ENCODE measurements at places on chromosomes 7 and 10. TPM values are rescaled to one million over a fixed set of nuclear protein-coding genes. Genes with fewer than 3 reads are reported as not detected.

DNA sequence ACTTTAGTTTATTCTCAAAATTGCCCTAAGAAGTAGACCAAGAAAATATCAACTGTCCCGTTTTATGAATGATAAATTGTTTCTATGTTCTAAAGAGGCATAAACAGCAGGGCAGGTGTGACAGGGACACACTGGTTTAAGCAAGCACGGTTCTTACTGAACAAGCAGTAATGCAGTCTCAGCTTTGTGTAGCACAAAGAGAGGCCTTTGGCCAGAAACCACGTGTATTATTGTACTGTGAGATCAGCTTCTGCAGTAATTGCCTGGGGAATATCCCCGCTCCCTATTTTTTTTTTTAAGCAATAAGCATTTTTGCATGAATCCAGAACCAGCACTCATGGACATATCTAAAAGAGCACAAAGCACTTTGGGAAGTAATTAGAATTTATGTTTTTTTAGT lies 255.4 kb downstream of the WDR11 start:
- H3K27me3 ChIP-seq = no peaks in the 10 kb centered on the region
- H3K4me3 ChIP-seq = no peak overlapping the region
- H3K36me3 ChIP-seq = no peaks in the 10 kb centered on the region
- H3K4me1 ChIP-seq = no peaks in the 10 kb centered on the region
- DNase-seq = no peak

SEC23IP gene
- total RNA-seq = 75.6 TPM

FXYD4 gene
- not detected for total RNA-seq

DNA sequence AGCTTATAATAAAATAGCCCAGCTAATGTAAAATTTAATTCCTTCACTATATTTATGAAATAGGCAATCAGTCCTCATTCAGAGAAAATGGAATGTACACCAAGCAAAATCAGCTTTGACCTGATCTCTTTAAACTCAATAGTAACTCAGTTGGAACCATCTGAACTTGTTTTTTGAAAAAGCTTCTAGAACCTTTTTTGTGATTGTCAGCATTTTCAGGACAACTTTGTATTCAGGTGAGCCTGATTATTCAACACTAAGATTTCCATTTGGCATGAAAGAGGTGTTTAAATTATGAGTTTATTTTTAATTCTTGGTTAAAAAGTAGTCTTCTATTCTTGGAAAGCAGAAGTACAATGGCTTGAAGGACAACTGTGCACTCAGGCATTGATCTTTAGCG lies 89.5 kb downstream of the FRMD4A start:
- peaks cover 2% of the 10 kb centered on the region for H3K27me3 ChIP-seq
- no peak overlapping the region for H3K4me3 ChIP-seq
- no peaks in the 10 kb centered on the region for H3K4me1 ChIP-seq
- H3K36me3 ChIP-seq = no peaks in the 10 kb centered on the region
- no peak for DNase-seq

DNA sequence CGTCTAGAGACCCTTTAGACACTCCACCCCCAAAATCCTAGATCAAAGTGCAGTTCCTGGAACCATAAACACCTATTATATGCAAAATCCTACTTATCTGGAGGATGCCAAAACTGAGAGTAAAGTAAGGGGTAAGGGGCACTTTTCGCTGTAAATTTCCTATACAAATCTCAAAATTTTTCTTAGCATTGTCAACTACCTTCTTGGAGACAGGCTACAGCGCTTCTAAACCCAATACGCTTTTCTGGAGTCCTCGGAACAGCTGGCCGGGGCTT lies 10.4 kb downstream of the TWIST1 start:
- peaks cover 95% of the 10 kb centered on the region for H3K27me3 ChIP-seq
- no peak overlapping the region for H3K27ac ChIP-seq
- peak overlapping the region; percentile 70 for H3K4me3 ChIP-seq

- no peaks in the 10 kb centered on the region for H3K27me3 ChIP-seq
- no peak overlapping the region for H3K27ac ChIP-seq
- no peaks in the 10 kb centered on the region for H3K4me1 ChIP-seq
- no peak for DNase-seq
- peaks cover 23% of the 10 kb centered on the region for H3K36me3 ChIP-seq
Measured at GRCh38 chr7:55977831-55978230, 13.4 kb downstream of the NIPSNAP2 start.

PKD2L1 gene
- 0.38 TPM for total RNA-seq

RSPH10B2 gene
- 2.8 TPM for total RNA-seq

DNA sequence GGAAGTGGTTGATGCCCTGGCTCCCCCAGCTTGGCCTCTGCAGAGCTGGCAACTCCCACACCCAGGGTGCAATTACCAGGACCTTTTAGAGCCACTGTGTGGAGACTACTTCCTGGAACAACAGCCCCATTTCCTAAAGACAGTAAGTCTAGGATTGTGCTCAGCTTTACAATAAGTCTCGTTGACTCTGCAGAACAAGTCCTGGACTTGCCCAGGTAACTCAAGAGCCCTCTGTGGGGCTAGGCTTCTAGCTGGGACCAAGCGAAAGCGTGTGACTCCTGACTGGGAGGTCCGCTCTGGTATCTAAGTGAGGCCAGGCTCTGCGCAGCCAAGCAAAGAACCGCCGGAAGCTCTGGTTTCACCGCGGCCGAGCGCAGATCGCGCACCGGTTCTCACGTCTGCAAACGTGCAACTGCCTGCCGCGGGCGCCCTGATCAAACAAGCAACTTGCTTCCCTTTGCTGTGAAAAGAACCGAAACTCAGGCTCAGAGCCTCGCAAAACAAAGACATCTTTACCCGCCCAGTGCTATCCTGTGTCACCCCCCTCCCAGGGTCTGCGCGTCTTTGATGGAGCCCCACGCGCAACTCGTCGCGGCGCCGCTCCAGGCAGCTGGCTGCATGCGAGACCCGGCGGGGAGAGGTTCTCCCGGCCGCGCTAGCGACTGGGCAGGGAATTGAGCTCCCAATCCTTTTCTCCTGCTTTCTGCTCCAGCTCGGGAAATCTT lies 4.4 kb upstream of the PDLIM1 start:
- H3K4me1 ChIP-seq = peaks cover 6% of the 10 kb centered on the region
- H3K27me3 ChIP-seq = peaks cover 29% of the 10 kb centered on the region
- peak overlapping the region; percentile 57 for H3K27ac ChIP-seq

- DNase-seq = no peak
- no peak overlapping the region for H3K27ac ChIP-seq
- no peaks in the 10 kb centered on the region for H3K4me1 ChIP-seq
- peaks cover 98% of the 10 kb centered on the region for H3K27me3 ChIP-seq
- H3K4me3 ChIP-seq = no peak overlapping the region
Measured at GRCh38 chr10:129844216-129844766, 119.8 kb downstream of the EBF3 start.

- peaks cover 5% of the 10 kb centered on the region for H3K36me3 ChIP-seq
- H3K4me1 ChIP-seq = peaks cover 4% of the 10 kb centered on the region
- no peak overlapping the region for H3K4me3 ChIP-seq
- no peaks in the 10 kb centered on the region for H3K27me3 ChIP-seq
- no peak for DNase-seq
- no peak overlapping the region for H3K27ac ChIP-seq
Measured at GRCh38 chr7:75921479-75921878, 6.5 kb downstream of the POR start.

DNA sequence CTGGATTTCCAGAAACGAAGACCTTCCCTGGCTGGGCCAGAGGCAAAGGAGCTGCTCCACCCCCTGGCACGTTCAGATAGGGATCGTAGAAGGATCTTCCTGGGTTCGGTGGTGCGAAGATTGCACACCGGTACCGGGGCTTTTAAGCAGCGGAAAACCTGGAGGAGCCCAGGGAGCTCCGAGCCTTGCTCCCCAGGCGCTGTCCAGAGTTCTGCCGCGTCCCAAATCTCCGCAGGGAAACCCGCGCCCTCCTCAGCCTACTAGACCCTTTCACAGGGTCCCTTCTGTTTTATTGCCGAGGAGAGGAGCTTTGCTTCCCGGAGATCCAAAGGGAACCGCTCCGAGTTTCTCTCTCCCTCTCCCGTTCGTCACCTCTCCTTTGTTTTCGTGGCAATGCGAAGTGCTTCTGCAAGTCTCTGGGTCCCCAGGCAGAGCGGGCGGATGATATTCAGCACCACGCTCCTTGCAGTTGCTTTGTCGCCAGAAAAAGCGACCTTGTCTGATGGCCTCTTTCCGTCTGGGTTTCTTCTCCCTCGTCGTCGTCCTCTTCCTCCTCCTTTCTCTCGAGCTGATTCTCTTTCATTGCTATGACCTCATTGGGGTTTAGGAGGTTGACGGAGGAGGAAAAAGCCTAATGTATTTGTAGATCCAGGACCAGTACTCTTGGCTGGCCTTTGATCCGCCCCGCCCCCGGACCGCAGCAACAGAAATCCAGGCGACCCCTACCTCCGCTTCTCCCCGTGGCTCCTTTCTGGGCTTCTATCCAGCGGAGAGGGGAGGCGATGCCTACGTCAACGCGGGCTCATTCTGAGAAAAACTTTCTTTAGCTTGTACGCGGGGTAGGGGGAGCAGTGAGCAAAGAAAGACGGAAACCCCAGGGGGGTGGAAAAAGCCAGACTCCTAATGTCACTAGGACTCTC lies at the start of gene TMEM196:
Gene TMEM196 (minus strand): TSS at position 777 of the 920 bp plus-strand sequence. CDS start 921 bp downstream, outside the sequence.
- H3K4me1 ChIP-seq = peaks cover 12% of the 10 kb centered on the region
- peak; percentile 45 for DNase-seq
- peaks cover 33% of the 10 kb centered on the region for H3K27me3 ChIP-seq
- H3K27ac ChIP-seq = peak within 1 kb of the TSS; percentile 83
- H3K4me3 ChIP-seq = peak within 1 kb of the TSS; percentile 76

GRCh38 chr7:132083126-132083525 lies 493.1 kb downstream of the PLXNA4 start:
- H3K27me3 ChIP-seq = peaks cover 15% of the 10 kb centered on the region
- H3K4me1 ChIP-seq = peaks cover 1% of the 10 kb centered on the region
- no peak overlapping the region for H3K27ac ChIP-seq
- H3K36me3 ChIP-seq = no peaks in the 10 kb centered on the region
- no peak overlapping the region for H3K4me3 ChIP-seq
- no peak for DNase-seq

DNA sequence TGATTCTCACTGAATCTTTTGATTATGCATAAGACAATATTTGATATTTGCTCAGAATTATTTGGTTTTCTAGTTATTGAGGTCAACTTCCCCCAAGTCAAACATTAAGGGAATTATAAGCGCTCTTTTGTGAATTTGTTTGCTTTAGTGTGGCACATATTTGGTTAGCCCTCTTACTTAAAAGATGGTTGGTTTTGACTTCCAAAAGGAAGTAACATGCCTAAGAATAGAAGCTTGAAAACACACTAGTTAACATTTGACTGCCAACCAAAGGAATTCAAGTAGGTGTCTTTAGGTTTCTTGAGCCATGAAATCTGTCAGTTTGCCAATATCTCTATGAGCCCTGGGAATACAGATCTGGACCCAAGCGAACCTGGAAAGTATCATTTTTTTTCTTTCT lies 24.9 kb downstream of the STEAP4 start:
- no peak overlapping the region for H3K27ac ChIP-seq
- peaks cover 6% of the 10 kb centered on the region for H3K4me1 ChIP-seq
- H3K27me3 ChIP-seq = no peaks in the 10 kb centered on the region
- no peak overlapping the region for H3K4me3 ChIP-seq
- H3K36me3 ChIP-seq = no peaks in the 10 kb centered on the region
- no peak for DNase-seq

ATRNL1 gene
- total RNA-seq = 25.9 TPM

DNA sequence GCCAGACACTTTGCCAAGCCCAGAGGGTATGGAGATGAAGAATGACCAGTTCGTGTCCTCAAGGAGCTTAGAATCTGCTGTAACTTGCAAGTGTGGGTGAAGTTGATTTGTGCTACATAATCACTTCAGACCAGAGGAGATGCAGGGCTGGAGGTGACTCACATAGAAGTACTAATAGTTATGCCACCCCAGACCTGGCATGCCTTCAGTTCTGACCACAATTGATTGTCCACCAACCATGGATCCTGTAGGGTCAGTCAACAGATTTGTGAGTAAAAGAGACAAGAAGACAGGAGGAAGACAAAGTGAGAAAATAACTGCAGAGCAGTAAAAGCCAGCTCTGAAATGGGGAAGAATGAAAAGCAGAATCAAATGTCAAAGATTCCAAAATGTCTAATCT lies 51.2 kb upstream of the BMPER start:
- H3K4me3 ChIP-seq = no peak overlapping the region
- no peaks in the 10 kb centered on the region for H3K4me1 ChIP-seq
- no peaks in the 10 kb centered on the region for H3K36me3 ChIP-seq
- no peak for DNase-seq

DNA sequence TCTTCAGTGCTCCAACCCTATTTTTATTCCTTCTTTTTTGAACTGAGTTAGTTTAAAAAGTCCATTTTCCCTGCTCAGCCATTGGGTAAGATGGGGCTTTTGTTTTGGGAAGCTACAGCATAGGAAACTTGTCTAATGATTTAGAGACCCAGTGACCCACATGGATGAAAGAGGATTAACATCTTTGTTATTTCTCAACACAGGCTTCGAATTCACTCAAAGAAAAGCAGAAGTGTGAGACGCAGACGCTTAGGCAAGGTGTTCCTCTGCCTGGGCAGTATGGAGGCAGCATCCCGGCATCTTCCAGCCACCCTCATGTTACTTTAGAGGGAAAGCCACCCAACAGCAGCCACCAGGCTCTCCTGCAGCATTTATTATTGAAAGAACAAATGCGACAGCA lies 152.0 kb downstream of the HDAC9 start:
- H3K27ac ChIP-seq = no peak overlapping the region
- no peak for DNase-seq
- no peaks in the 10 kb centered on the region for H3K4me1 ChIP-seq
- no peak overlapping the region for H3K4me3 ChIP-seq
- no peaks in the 10 kb centered on the region for H3K27me3 ChIP-seq
- H3K36me3 ChIP-seq = no peaks in the 10 kb centered on the region

SUN3 gene
- total RNA-seq = not detected

CYP3A4 gene
- total RNA-seq = not detected

DNA sequence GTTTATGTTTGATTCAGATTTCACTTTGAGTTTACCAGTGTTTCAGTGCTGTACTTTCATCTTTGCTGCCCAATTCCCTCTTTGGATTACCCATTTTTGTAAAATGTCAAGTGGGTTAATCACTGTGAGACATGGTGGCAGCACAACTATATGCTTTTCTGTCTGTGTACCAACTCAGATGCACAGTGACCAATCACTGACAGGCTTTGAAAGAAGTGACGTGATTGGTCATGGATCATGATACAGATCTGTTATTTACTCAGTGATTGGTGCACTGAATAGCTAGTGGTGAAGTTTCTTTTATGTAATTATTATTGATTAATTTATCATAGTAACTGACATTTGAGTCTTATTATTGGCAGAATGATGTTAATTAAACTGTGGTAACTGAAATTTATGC lies 126.9 kb downstream of the SDK1 start:
- no peak overlapping the region for H3K27ac ChIP-seq
- no peaks in the 10 kb centered on the region for H3K27me3 ChIP-seq
- peaks cover 7% of the 10 kb centered on the region for H3K4me1 ChIP-seq
- no peaks in the 10 kb centered on the region for H3K36me3 ChIP-seq

LIPA gene
- 19.5 TPM for total RNA-seq

MALRD1 gene
- total RNA-seq = 1.2 TPM

GRCh38 chr10:13705526-13706174 lies 118.9 kb downstream of the PRPF18 start:
- peaks cover 27% of the 10 kb centered on the region for H3K27me3 ChIP-seq
- peaks cover 62% of the 10 kb centered on the region for H3K4me1 ChIP-seq
- peak overlapping the region; percentile 79 for H3K4me3 ChIP-seq
- peak overlapping the region; percentile 95 for H3K27ac ChIP-seq
- DNase-seq = no peak
- peaks cover 13% of the 10 kb centered on the region for H3K36me3 ChIP-seq
